CD4-positive, CD25-positive, alpha-beta regulatory T cell (primary cell): ENCODE measurements at places on chromosomes 7 and 10.

GRCh38 chr10:32459051-32459698 is 13.2 kb downstream of the CCDC7 start:
- peak; percentile 92 for DNase-seq

DNA sequence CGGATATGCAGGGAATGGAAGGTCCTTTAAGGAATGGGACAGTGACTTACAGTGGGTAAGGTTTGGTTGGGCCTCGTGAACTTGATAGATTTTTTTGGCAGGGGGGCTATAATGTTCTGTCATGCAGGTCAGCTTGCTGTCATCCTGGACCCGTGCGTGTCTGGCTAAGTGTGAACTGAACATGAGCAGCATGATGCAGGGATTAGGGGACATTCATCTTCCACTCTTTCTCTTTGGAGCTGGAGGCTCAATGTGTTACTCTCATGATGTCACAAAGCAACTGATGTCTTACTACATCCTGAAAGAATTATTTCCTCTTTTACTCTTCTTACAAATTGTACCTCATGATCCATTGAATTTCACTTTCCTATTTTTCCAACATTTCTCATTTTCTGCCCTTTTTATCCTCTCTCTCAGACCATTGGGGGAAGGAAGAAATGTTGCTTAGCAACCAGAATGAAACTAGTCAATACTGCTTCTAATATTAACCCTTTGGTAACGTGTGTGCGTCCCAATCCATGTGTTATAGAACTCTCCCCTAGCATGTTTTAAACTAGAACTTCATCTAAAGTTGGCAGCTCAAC is 549.1 kb downstream of the LRMDA start:
- DNase-seq: no peak

- no peak for DNase-seq
Observed at GRCh38 chr7:19530261-19530660, 178.6 kb downstream of the POLR1F start.

GRCh38 chr7:106887421-106887820 is 22.3 kb downstream of the PIK3CG start:
- DNase-seq: no peak

- no peak for DNase-seq
Observed at GRCh38 chr10:43679509-43679908, 30.8 kb upstream of the ZNF32 start.

- DNase-seq: no peak
Observed at GRCh38 chr7:12730523-12730922, 43.1 kb downstream of the ARL4A start.

DNA sequence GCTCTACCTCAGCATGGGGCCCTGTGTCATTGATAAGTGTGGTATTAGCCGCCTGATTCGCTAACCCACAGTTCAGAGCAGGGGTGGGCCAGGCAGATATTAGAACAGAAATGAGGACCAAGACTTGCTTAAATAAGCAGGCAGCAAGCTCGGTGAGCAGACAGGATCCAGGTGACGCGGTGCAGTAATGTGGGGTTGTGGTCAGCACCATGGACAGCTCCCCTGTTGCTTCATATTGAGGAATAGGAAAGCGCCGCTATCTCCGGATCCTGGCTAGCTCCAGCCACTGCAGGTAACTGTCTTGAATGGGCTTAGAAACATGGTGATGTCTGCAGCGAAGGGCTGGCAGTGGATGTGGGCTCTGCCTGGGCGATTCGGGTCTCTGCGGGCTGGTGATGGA is 51.3 kb upstream of the GPR26 start:
- peak; percentile 21 for DNase-seq

DNA sequence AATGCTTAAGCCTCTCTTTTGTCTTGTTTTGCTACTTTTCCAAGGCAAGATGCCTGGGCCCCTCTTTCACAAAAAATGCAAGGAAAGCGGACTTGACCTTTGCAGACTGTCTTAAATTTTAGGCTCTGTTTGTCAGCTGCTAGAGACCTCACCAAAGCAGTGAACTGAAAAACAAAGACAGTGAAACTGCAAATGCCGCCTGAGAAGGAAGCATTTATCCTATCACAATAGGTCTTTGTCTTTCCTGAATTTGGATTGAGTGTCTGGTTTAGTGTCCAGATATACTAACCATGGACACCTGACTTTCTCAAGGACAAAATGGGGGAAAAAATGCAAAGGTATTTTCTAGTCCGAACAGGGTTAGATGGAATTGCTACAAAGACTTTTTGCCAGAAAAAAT is 256.9 kb downstream of the INHBA start:
- no peak for DNase-seq

DNA sequence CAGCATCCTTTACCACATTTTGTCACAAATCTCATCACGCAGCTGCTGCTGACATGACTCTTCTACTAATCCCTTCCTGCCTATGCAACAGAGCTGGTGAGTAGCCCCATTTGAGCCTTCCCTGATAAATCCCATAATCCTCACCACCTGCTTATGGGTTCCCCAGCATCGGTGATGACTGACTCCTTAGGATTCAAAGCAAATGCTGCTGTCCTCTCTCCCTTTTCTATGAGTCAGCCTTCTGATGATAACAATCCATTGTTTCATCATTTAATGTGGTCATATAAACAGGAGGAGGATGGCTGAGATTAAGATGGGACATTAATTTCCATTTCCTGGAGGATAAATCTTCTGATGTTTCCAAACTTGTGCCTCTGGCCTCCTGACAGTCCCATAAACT is 73.4 kb downstream of the SORCS1 start:
- no peak for DNase-seq

- DNase-seq: no peak
Observed at GRCh38 chr7:2102375-2102723, 130.4 kb downstream of the MAD1L1 start.

GRCh38 chr10:131056091-131056579 is 255.4 kb downstream of the TCERG1L start:
- DNase-seq: no peak

DNA sequence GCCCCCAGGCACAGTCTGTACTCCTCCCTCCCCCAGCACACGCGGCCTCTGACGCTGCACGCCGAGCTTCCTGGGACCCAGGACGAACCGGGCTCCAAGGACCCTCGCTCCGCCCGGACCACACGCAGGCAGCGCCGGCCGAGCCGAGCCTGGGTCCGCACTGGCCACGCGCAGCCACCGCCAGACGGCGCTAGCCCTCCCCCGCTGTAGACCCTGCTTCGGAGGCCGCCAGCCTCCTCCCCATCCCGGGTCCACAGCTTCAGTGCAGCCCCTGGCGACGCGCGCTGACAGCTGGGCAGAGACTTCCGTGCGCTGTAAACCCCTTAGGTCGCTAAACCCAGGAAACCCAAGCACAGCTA is 936 bp upstream of the TCERG1L start:
- DNase-seq: no peak

GRCh38 chr10:10872035-10872673 is 145.5 kb upstream of the CELF2 start:
- DNase-seq: no peak
